ENCODE measurements at places on chromosomes 5 and 9.

DNA sequence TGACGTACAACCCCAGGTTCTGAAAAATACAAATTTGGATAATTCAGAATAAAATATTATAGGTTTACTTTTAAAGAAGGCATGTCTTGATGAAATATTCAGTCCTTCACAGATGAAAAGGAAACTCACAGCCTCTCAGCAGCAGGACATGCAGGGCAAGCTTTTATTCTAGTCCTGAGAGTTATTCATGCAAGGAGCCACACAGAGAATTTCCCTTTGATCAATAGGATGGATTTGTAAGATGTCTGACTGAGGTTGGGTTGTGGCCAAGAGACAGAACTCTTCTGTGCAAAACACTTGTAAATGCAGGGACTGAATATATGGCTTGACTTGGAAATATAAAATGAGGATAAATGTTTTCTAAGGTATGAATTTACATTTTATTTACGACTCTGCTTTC is 48.8 kb upstream of the TBCA start:
- no peak for DNase-seq

- no peak for DNase-seq
Measured at GRCh38 chr5:91787718-91788117, 404.6 kb upstream of the ARRDC3 start.

GRCh38 chr5:96922499-96923244 is 13.2 kb upstream of the LNPEP start:
- no peak for DNase-seq

- DNase-seq = no peak
Measured at GRCh38 chr5:67515020-67515689, 318.6 kb upstream of the CD180 start.

DNA sequence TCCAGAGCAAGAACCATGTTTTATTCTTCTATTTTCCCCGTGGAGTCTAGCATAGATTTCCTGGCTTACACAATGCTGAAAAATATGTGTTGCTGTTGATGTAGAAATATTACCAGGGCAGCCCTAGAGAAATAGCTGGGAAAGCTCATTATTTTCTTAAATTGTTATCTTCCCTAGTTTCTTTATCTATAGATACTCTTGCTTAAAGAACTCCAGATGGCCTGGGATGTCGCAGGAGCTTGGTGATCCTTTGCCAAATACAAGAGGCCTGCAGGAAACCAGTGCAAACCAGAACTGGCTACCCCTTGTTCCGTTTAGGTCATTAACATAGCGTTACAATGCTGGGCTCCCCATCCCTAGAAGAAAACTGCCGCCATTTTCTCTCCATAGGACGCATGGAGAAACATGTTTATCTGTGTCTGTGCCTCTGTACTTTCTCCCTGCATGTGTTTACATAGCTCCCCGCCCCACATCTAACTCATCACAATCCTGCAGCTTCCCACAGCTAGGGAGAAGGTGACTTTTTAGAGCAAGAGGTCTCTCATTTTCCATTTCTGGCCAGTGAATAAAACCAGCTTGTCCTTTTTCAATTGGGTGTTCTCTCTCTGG is 6.4 kb downstream of the PRLR start:
- no peak for DNase-seq

GRCh38 chr5:15927710-15928380 is 251.7 kb downstream of the MARCHF11 start:
- DNase-seq = no peak
